ENCODE measurements at places on chromosomes 6 and 20. TPM values are rescaled to one million over a fixed set of nuclear protein-coding genes. Genes with fewer than 3 reads are reported as not detected.

DNA sequence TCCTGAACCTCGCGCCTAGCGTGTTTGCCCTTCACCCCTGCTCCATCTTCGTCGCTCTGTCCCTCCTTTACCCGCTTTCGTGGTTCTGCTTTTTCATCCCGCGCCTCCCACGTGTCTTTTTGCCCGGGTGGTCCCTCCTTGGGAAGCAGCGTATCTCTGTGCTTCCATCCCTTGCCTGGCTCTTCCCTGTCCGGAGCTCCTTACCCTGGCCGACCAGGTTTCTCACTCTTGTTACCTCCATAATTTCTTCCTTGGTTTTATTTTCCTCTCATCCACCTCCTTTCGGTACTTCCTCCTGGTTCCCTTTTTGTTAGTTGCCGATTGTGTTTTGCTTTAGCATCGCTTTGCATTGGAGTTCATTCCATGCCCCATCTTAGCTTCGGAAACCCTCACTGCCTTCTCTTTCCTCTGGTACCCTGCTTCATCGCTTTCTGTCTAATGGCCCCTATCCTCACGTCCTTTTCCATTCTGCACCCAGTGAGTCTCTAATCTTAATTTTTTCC, 735 bp downstream of the FAM135A start:
- peak overlapping the region; percentile 95 for H3K4me3 ChIP-seq
- no peaks in the 10 kb centered on the region for H3K27me3 ChIP-seq
- H3K27ac ChIP-seq: peak overlapping the region; percentile 86
- peaks cover 4% of the 10 kb centered on the region for H3K36me3 ChIP-seq

- DNase-seq: no peak
- H3K4me3 ChIP-seq: no peak overlapping the region
- no peaks in the 10 kb centered on the region for H3K36me3 ChIP-seq
Measured at GRCh38 chr20:14142964-14143627, 147.8 kb downstream of the MACROD2 start.

DNA sequence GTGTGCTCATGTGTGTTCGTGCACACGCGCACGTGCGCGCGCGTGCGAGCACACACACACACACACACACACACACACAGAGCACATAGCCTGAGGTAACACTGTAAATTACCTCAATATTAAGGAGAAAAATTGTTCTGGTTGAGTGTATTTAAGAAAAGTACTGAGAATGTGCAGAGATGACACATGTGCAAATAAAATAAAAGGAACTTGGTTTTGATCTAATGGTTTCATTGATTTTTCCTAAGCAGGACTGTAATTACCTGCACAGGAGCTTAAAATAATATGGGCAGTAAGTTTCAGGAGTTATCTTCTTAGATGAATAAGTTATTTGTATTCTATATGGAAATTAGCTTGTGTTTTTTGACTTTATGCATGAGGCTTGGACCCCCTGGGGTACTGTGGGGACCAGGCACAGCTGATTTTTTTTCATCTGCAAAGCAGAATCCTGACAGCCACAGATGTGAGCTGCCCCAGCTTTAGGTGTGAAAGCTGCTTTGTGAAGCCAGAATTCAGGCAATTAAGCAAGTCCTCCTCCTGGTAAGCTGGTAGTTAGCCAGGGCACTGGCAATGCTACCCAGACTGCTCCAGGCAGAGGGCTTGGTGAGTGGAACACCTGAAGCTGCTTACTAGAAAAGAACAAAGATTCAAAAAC, 1040.6 kb upstream of the CITED2 start:
- no peak for DNase-seq
- H3K4me3 ChIP-seq: no peak overlapping the region
- H3K27ac ChIP-seq: no peak overlapping the region

DNA sequence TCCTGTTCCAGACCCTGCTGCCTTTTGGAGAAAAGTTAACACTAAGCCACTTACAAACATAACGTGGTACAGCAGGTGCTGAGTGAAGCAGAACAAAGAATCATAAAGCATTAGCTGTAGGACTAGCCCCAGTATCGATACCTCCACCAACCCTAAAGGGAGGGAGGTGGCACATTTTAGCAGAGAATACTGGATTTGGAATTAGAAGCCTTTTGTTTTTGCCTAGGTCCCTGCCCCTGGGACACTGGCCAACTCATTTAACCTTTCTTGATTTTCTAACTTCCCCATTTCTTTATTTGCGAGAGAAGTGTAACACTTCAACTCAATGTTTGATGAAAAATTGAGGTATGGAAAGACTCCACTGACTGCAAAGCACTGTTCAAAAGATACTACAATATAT, 93.5 kb downstream of the B3GAT2 start:
- H3K4me3 ChIP-seq: no peak overlapping the region
- H3K36me3 ChIP-seq: no peaks in the 10 kb centered on the region
- no peaks in the 10 kb centered on the region for H3K4me1 ChIP-seq
- H3K27me3 ChIP-seq: no peaks in the 10 kb centered on the region

- peaks cover 13% of the 10 kb centered on the region for H3K4me1 ChIP-seq
- DNase-seq: no peak
- no peaks in the 10 kb centered on the region for H3K36me3 ChIP-seq
Measured at GRCh38 chr6:4774296-4774695, 1.9 kb upstream of the CDYL start.

DNA sequence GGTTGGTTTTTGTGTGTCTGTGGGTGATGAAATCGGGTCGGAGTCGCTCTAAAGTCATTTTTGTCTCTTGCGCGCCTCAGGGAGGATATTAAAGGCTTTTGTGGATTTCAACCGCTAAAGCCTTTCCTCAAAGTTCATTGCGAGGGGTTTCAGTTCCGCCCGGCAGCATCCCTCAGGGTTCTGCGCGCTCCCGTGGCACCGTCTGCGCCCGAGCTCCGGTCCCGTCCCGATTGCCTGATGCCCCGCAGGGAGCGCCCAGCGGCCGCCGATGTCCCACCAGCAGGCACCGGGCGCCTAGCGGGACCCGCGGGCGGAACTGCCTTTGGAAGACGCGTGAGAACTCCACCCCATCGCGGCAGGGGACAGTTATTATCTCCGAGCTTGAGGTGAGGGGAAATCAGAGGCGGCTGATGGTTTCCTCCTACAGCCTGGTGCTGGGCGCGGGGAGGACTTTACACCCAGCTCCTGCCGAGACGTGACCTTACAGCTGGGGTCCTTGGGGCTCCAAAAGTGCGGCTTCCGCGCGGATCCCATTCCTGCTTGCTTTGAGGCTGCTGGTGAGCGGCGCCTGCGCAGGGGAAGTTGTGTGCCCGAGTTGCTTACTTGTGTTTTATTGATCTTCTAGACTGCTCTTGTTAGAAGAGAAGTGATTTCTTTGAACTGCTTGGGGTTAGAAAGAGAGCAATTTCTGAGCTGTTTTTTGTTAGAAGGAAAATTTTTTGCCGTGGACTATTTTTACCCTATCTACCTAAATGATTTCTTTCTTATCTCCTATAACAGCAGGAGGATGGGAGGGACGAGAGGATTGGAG, 27.1 kb downstream of the ULBP1 start:
- H3K4me1 ChIP-seq: peaks cover 4% of the 10 kb centered on the region
- peaks cover 56% of the 10 kb centered on the region for H3K27me3 ChIP-seq
- H3K27ac ChIP-seq: no peak overlapping the region
- DNase-seq: no peak
- H3K4me3 ChIP-seq: peak overlapping the region; percentile 52
- H3K36me3 ChIP-seq: no peaks in the 10 kb centered on the region

The NNAT gene
- not detected for total RNA-seq

The TNNC2 gene
- 0.26 TPM for total RNA-seq
